ENCODE measurements at places on chromosomes 13 and 19.

- peak; percentile 6 for DNase-seq
Observed at GRCh38 chr13:64718116-64718515, 2512.0 kb downstream of the PCDH9 start.

DNA sequence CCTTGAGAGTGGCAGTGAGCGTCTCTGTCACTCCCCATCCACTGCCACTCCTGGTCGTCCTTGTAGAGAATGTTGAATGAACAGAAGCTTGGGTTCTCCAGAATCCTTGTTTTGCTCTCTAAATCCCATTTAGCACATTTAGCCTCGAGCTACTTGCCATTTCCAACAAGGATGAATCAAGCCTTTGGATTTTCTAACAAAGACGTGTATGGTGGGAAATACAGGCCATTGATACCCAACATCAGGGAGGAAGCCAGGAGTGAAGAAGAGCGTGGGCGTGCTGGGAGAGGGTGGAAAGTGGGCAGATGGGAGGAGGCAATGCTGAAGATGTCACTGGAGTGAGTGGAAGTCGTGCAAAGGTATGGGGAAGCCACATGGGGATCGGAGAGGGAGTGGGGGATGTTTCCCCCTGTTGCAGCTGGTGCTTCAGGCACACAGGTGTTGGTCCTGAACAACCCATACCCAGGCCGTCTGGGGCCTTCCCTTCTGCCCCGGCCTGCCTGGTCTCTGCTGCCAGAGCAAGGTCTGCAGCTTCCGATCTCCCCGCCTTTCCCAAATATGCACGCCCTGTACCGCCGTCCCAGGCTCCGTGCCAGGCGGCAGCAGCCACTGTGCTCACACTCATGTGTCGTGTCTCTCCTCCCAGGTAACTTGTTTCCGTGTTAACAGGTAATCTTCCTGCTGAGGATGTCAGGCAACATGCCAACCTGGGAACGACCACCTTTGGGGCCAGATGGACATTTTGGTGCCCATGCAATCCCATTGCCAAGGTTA lies 48.7 kb downstream of the ZIC5 start:
- no peak for DNase-seq

- DNase-seq, result peak; percentile 35
Observed at GRCh38 chr19:35153701-35154524, 622 bp upstream of the FXYD5 start.

GRCh38 chr19:30371161-30371836 lies 885 bp upstream of the ZNF536 start:
- DNase-seq, result peak; percentile 16

GRCh38 chr19:45446295-45446694 lies 21.5 kb upstream of the FOSB start:
- peak; percentile 43 for DNase-seq

DNA sequence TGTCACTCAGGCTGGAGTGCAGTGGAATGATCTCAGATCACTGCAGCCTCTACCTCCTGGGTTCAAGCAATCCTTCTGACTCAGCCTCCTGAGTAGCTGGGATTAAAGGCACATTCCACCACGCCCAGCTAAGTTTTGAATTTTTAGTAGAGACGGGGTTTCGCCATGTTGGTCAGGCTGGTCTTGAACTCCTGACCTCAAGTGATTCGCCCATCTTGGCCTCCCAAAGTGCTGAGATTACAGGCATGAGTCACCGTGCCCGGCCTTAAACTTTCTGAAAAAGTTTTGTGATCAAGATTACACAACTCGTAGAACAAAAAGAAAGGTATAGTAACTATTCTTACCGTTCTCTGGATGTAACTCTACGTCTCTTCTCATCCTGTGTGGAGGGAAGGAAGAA lies 21.2 kb downstream of the DNMT1 start:
- peak; percentile 20 for DNase-seq

GRCh38 chr19:49436381-49437017 lies 4.8 kb downstream of the SLC17A7 start:
- no peak for DNase-seq

GRCh38 chr13:112202966-112203365 lies 136.0 kb downstream of the SOX1 start:
- no peak for DNase-seq

- DNase-seq, result no peak
Observed at GRCh38 chr13:34533941-34534340, 408.1 kb upstream of the NBEA start.

GRCh38 chr13:91904005-91904404 lies 505.6 kb downstream of the GPC5 start:
- no peak for DNase-seq

DNA sequence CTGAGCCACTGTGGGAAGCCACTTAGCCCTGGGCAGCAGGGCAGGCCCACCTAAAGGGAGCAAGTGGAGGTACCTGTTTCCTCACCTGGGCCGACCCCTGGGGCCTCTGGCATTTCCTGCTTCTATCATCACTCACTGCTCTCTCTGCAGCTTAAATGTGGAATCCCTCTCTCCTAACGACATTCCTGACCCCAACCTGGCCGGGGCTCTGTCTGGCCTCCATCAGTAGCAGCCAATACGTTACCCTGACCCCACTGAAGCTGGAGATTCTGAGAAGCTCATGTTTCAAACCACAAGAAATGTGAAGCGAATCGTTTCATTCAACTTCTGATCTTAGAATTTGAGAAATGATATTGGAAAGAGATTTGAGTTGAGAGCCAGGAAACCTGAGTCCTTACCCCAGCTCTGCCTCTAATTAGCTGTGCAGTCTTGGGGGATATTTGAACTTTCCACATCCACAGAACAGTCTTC lies 39.9 kb downstream of the DOCK9 start:
- DNase-seq, result peak; percentile 59

- no peak for DNase-seq
Observed at GRCh38 chr19:48639483-48640375, 2.5 kb upstream of the DBP start.

DNA sequence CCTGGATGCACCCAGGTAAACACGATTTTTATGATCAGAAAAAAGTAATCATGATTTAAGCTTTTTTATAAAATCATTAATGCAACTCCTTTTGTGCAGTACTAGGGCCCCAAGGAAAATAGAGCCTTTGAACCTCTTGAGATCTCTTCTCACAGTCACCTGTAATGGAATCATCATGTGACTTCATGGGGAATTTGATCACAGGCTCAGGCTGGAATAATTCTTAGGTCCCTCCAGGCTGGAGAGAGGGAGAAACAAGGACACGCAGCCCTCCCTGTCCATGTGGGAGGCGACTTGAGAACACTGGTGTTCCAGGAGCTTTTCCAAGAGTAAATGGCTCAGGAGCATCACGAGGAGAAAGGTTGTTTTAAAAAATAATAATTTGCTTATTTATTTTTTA lies 156.1 kb downstream of the NUFIP1 start:
- DNase-seq, result no peak

DNA sequence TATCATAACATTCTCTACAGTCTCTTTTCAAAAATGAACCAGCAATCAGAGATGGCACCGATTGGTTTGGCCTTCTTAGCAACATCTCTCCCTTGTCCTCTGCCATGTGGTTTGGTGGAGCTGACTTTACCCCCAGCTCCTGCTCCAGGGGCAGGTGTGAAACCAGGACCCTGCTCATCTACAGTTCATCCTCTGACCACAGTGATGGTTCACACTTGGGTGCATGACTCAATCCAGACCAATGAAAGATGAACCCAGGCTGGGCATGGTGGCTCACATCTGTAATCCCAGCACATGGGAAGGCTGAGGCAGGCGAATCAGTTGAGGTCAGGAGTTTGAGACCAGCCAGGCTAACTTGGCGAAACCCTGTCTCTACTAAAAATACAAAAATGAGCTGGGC lies 33.6 kb upstream of the FFAR2 start:
- no peak for DNase-seq

- no peak for DNase-seq
Observed at GRCh38 chr19:54189145-54189734, at the start of gene MBOAT7. Gene MBOAT7, minus strand, starts transcription at chr19:54189580. Its CDS starts 1,072 bp downstream, at chr19:54188508.

- peak; percentile 36 for DNase-seq
Observed at GRCh38 chr19:48819366-48819816, 8.6 kb upstream of the BCAT2 start.

DNA sequence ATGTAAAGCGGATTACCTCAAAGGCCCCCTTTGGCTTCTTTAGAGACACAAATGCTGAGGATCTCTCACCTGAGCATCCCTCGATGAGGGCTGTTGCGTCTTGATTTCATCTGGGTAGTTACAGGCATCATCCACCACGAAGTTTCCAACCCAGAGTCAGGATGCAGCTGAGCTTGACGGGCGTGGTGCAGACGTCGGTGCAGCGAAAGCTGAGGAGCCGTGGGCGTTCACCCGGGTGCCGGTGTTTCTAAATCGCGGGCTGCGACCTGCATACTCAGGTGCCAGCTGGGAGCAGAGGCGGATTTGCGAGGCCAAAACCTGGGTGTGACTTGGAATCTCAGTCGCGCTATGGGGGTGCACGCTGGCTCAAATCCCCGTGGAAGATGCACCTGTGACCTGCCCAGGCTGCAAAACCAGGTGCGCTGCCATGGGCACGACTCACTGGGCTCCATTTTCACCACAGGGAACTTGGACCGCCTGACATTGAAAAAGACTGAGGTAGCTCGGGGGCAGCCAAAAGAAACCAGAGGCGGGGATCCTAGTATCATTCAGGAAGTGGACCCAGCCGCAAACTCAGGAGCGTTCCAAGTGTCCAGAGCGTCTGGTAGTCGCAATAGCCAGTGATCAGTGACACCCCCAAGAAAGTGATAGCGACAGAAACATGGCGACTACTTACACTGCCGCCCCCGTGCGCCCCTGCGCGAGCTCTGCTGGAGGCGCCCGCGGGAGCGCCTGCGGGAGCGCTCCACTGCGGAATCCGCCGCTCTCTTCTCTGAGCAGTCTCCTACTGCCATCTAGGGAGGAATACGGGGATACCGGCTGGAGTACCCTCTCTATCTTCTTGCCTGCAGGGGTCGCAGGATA lies 36.4 kb upstream of the IGFL4 start:
- peak; percentile 83 for DNase-seq
